ENCODE measurements at places on chromosomes 11 and 22.

- DNase-seq, result no peak
These were observed 1499.3 kb downstream of the TBC1D22A start for GRCh38 chr22:48261706-48262105.

- no peak for DNase-seq
These were observed 28.3 kb downstream of the NF2 start for GRCh38 chr22:29631725-29632124.

- DNase-seq, result no peak
These were observed 47.8 kb downstream of the BARX2 start for GRCh38 chr11:129423426-129423825.

- DNase-seq, result no peak
These were observed 125.0 kb downstream of the UVRAG start for GRCh38 chr11:75939992-75940391.

DNA sequence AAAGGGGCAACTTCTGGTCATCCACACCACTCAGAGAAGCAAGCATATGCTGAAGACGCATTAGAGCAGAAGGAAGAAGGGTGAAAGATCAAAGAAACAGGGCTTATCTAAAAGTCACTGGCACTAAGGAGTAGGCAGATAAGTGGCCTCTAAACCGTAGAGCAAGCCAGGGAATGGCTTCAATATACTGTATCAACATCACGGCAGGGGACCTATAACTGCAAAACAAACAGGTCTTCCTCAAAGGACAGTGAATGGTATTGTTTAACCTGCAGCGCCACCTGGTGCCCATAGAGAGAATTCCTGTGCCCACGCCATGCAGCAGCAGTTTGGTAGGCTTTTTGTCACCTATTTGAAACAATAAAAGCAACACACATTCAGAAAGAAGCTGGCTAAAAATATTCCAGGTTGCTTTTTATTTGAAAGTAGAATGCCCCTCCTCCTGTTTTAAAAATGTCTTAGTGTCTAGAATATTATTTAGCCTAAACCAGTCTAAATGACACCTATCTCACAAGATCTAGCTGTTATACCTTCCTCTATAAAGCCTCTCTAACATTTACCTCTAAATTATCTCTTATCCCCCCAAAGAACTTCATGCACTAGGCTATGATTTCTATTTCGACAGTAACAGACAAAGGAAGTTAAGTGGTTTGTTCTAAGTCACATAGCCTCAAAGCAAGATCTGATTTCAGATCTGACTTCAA, 21.8 kb downstream of the SNX19 start:
- DNase-seq, result peak; percentile 60

DNA sequence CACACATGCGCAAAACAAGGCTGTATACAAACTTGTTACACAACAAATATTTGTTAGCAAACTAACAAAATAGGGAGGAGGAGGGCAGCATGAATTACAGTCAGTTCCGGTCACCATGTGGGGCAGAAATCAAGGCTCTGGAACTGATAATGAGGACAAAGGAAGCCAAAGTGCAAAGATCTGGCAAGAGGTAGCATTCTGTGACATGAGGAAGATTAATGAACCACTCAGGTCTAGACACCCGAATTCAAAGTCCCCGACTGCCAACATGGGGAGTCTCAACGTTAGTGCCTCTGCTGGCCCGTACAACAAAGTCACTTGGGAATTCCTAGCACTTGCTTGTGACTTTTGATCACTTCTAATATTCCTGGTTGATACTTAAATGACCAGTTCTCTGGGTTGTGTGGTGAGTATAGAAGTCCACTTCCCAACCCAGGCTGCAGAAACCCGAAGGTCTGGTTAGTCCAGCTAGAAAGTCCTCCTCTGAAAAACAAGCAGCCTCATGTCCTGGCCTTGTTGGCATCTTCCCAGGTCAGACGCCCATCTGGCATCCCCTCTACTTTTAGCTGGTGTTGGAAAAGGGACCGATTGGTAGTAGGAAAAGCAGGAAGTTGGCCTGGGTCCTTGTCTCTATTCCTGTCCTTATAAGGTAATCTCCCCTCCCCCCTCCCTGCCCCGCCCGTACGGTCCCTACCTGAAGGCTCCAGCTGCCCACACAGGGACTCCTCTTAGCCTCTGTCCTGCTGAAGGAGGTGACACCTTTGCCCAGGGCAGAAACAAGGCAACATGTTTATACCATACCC, 1.6 kb downstream of the SUN2 start:
- DNase-seq, result peak; percentile 77

- no peak for DNase-seq
These were observed 94.1 kb downstream of the DBX1 start for GRCh38 chr11:20066013-20066782.

DNA sequence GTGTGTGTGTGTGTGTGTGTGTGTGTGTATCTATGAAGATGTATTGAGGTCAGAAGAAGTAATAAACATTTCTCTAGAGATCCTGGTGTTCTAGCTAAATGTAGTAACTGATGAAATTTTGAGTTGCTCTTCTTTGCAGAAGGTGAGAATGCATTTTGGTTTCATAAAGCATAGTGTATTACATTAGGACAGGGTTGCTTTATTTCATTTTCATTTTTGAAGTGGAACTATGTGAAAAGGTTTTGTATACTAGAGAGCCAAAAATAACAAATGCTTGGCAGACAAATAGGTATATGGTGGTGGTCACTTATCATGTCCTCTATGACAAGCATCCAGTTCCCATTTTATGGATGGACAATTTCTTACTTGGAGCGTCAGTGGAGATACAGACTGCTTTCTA, 99.0 kb downstream of the CASP12 start:
- DNase-seq, result no peak

DNA sequence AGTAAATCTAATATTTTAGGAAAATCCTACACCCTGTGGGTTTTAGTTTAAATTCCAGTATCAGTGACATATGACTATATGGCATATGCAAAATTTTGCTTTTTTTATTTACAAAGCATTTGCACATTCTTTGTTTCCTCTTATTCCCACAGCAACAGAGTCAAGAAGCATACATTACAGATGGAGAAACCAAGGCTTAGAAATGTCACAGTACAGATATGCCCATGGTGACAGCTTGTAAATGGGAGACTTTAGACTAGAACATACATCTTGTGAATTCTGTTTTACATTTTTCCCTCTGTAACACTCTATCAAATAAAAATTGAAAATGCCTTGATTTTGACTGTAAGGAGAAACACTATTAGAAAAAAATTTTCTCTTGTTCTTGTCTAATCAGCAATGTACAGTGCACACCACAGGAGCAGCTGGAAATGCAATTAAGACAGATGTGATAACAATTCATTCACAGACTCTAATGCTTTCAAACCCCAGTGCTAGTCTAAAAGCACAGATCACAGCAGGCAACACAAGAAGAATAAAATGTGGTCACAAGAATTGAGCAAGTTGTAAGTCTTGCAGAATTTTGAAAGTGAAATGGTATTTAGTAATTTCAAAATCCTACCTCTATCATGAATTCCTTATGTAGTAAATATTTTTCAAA, 375.9 kb downstream of the LUZP2 start:
- no peak for DNase-seq

DNA sequence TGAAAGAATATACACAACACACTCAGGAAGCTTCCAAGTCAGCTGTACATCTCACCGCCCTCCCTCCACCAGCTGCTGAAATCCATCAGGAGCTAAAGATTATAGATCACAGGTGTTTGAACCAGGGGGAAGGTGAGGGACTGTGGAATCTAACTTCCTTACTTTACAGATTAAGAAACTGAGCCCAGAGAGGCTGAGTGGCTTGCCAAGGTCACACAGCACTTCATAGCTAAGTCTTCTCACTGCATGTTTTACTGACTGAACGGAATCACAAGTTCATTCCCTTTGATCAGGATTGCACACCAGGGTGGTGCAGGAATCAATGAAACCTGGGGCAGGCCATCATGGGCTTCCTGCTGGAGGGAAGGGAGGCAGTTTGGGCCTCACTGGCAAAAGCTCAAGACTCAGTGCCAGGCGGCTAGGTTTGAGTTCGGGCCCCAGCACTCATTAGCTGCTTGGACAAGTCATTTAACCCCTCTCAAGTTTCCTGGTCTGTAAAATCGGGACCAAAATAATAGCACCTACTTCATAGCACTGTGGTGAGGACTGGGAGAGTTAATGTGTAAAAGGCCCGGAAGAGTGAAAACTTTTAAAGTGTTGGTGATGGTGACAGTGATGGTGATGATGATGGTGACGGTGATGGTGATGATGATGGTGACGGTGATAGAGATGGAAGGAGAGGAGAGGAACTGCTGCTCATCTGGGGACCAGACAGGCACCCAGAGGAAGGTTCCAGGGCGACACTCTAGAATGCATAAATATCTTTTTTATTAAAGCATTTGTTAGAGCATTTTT, 8.2 kb downstream of the CD5 start:
- no peak for DNase-seq

- no peak for DNase-seq
These were observed 3.8 kb upstream of the TRIM6 start for GRCh38 chr11:5592615-5593014.

DNA sequence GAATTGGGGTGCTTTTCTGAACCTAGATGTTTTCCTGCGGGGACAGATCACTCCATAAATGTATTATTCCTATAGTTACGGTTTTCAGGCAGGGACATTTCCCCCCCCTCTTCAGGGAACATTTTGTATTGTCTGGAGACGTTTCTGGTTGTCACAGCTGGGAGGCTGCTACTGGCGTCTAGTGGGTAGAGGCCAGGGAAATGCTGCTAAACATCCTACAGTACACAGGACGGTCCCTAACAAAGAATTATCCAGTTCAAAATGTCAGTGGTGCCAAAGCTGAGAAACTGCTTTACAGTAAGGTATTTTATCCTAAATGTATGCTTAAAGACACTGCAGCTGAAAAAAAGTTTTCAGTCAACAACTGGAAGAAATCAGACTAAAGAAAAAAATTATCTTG, 19.4 kb downstream of the PIWIL4 start:
- no peak for DNase-seq

DNA sequence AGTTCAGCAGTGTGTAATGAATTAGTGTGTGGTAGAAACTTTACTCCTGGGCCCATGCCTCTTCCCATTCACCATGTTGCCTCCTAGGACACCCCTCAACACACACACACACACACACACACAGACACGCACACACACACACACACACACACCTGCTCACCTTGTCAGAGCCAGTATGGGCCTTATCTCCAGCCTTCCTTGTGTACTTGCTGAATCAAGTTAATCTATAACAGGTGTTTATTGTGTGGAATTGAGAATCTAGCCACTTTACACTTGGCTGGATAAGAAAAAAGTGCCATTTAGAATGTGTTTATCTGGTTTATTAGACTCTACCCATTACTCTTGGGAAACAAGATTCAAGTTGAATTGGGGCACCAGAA, 14.5 kb upstream of the ZDHHC13 start:
- no peak for DNase-seq

DNA sequence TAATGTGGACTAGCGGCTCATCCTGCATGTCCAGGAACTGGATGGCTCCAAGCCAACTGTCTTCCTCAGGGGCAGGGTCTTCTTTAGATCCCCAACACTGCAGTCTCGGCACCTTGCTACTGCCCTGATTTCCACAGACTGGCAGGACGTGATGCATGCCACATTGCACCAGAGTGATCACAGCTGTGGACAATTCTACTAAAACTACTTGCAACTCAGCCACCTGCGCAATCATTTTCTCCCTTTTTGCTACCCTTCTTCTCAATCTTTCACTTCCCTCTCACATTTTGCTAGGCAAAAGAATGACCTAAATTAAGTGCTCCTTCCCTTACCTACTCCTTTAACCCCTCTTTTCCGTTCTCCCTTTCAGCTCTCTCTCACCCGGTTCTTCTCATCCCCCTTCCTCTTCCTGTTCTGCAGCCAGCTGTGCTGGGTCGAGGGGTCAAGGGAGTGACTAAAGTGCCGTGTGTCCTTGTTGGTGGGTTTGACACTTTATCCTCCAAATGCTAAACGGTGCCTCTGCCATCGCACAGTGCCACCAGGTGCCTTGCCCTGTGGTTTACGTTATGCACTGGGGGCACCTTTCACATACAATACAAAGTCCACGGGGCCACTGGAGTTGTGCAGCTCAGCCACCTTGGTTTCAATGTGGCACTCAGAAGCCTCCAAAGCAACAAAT, 11.5 kb upstream of the PEX26 start:
- no peak for DNase-seq

DNA sequence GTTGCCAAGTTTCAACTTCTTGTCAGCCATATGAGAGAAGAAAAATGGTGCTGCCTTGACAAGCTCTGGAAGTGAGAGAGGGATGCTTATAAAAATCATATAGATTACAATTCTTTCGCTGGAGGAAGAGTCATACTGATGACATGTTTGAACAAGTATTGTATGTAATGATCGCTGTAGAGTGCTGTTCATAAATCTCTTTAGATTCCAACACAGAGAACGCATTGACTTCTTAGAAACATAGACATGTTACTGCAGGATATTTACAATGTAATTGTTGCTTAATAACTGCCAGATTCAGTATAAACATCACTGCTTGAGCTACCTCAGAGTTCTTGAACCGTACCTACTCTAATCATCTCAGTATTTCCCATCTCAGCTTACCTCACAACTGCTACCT, 571.6 kb downstream of the LUZP2 start:
- no peak for DNase-seq

GRCh38 chr22:29587938-29588699, 7.2 kb upstream of the NIPSNAP1 start:
- DNase-seq, result no peak

- DNase-seq, result no peak
These were observed 4.6 kb downstream of the GTPBP1 start for GRCh38 chr22:38710351-38710750.

DNA sequence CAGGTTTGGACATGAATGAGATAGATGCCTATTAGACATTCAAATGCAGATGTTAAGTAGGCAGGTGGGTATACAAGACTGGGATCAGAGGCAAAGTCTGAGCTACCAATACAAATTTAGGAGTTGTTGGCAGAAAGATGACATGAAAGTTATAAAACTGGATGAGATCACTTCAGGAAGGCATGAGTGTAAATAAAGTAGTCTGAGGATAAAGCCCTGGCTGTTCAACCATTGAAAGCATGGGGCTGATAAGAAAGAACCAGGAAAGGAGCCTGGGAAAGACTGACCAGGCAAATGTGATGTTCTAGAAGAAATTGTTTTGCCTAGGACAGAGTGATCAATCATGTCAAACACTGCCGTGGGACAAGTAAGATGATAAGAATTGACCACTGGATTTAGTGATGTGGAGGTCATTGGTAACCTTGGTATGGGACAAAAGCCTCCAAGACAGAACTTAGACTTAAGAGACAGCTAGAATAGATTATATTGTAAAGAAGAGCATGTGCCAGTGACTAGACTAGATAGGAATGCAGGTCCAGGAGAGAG, 98.5 kb downstream of the EHF start:
- no peak for DNase-seq

Measured in upper lobe of left lung (tissue), 6 donors.